ENCODE measurements at places on chromosomes 12 and 14.

- no peak for DNase-seq
Measured at GRCh38 chr12:89092297-89092696, 260.0 kb downstream of the DUSP6 start.

- no peak for DNase-seq
Measured at GRCh38 chr14:100708425-100709288, 18.0 kb upstream of the DLK1 start.

- DNase-seq = peak; percentile 50
Measured at GRCh38 chr12:132761032-132761920, at the start of gene ANKLE2. TSS of gene ANKLE2 (minus strand) at chr12:132761832. CDS start at chr12:132761798, 34 bp downstream.

DNA sequence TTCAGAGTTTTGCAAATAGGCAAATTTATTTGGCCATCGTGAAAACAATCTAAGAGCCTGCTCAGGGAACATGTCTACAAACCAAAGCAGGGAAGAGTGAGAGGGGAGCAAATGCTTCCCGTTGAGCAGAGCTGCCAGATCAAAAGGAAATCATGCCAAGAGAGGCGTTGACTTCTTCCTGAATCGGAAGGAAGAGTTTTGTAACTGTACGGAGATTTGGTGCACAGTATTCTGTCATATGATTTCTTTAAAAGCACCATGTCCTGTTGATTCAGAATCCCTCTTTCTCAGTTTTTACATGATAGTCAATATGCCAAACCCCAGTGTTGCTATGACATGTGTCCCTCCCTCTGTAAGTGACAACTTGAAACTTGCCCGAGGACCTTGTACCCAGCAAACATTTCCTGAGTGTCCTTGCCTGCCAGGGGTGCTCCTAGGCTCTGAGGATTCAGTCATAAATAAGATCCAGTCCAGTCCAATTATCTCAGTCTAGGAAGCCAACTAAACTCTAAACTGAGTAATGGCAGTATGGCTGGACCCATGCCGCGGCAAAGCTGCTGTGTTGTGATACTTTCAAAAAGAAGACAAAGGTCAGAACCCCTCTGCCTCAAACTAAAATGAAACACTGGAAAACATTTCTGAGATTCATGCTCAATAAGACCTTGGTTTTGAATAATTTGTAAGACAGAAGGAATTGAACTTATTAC lies 300.1 kb upstream of the FKBP4 start:
- no peak for DNase-seq

DNA sequence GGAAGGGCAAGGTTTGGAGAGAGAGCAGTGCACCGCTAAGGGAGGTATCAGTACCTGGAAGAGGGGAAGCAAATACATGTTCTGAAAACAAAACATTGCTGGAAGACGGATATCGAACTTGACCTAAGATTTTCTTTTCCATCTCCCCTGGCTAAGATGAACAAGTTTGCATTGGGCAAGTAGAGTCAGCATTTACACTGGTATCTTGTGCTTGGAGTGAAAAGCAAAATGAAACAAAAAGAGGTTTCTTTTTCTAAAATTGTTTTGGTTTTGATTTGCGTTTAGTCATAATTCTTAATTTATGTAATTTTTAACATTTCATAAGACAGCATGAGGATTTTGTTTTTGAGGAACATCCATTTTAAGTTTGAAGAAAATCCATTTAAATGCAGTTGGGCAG lies 881.6 kb downstream of the NRXN3 start:
- DNase-seq = no peak

DNA sequence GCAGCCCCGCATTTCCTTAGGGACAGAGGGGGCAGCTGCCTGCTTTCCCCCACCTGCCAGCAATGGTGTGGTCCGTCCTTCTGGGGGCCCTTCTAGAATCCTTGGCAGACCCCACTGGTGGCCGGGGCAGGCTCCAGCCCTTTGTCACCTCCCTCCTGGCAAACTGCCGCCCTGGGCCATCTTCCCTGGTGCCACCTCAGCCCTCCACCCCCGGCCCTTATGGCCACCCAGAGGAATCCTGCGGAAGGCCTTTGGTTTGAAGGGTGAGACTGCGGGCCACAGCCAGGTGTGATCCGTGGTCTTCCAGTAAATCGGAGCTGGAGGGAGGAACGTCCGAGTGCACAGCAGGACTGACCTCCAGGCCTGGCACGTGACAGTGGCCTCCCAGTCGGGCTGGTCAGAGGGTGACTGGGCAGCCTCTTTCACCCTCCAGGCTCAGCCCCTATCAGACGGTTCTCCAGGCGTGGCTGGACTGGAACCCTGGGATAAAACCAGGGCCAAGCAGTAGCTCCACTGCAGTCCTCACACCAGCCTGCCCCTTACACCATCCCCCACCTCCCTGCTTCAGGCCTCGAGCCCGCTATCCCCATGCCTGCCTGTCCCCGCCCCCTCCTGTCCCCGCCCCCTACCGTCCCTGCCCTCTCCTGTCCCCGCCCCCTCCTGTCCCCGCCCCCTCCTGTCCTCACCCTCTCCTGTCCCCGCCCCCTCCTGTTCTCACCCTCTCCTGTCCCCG lies 12.4 kb downstream of the FBRSL1 start:
- no peak for DNase-seq

GRCh38 chr14:75452324-75452723 lies 24.5 kb downstream of the JDP2 start:
- DNase-seq = no peak

- no peak for DNase-seq
Measured at GRCh38 chr12:83514372-83514771, 827.7 kb downstream of the TMTC2 start.

- no peak for DNase-seq
Measured at GRCh38 chr12:8822298-8822697, at the start of gene A2ML1. TSS of gene A2ML1 (plus strand) at chr12:8822621. CDS start at chr12:8822652, 31 bp downstream.

DNA sequence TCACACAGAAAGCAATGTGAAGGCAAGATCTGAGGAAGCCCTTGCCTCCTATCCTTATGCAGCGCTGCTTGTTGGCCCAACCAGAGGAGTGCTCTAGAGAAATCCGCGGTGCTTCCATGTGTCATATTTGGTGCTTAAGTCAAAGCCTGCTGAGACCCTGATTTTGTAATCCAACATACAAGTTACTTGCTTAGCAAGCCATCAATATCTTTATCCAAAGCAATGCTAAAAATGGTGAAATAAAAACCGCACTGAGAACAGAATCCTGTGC lies 250.0 kb downstream of the MED13L start:
- DNase-seq = no peak

GRCh38 chr12:52685406-52685890 lies 5.2 kb upstream of the KRT1 start:
- no peak for DNase-seq

GRCh38 chr12:76881142-76881541 lies 2.3 kb upstream of the CSRP2 start:
- DNase-seq = no peak

- DNase-seq = no peak
Measured at GRCh38 chr14:95477411-95478269, 38.8 kb downstream of the SYNE3 start.

GRCh38 chr14:65019944-65020566 lies 33.4 kb downstream of the FNTB start:
- no peak for DNase-seq

- no peak for DNase-seq
Measured at GRCh38 chr12:125125271-125125670, 60.0 kb downstream of the AACS start.

- peak; percentile 30 for DNase-seq
Measured at GRCh38 chr12:110100315-110100970, 23.7 kb upstream of the IFT81 start.

DNA sequence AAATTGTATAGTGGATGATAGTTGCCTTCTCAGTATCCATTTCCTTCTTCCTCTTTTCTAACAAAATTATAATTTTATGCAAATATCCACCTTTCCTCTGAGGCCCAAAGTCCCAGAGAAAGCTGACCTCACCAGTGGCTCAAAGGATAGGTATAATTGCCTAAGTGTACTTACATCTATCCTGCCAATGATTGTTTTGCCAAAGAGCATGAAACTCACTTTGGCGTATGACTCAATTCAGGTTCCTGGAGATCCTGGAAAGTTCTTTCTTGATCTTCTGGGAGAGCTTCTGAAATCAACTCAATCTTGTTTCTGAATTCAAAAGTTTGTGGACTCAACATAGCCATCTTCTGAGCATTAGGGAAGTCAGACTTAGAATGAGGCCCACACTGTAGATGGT lies 10.5 kb upstream of the RBM25 start:
- DNase-seq = no peak

DNA sequence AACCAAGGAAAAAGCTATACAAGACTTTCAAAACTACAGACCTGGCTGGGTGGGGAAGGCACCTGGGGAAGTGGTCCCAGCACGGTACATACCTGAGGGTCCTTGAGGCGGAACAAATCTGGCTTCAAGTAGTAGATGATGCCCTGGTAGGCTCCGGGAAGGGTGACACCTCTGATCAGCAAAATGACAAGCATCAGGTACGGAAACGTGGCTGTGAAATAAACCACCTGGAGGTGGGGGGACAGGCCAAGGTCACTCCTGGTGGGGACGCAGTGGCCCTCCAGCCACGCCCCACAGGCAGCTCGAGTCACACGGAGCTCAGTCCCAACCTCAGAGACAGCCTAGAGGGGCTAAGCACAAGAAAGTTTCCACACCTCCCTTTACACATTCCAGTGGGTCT lies 15.3 kb downstream of the SLC6A12 start:
- DNase-seq = no peak

- no peak for DNase-seq
Measured at GRCh38 chr12:84691266-84691665, 221.3 kb downstream of the SLC6A15 start.

DNA sequence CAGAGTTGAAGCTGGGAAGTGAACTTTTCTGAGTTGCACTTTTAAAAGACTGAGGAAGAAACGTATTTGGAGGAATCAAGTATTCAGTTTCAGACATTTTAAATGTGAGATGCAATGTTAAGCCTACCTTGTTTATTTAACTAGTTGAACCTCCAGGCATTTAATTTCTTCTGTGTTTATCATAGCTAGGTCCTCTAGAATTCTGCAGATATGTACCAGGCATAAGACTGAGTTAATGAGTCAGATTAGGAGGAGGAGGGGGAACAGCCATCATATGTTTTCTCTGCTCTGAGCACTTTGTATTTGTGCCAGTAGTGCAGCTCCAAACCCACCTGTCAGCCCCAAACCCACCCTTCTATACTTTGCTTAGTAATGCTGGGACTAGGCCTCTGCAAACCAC lies 16.4 kb upstream of the SAMD4A start:
- DNase-seq = no peak

GRCh38 chr14:87131879-87132278 lies 861.1 kb downstream of the GALC start:
- DNase-seq = no peak

DNA sequence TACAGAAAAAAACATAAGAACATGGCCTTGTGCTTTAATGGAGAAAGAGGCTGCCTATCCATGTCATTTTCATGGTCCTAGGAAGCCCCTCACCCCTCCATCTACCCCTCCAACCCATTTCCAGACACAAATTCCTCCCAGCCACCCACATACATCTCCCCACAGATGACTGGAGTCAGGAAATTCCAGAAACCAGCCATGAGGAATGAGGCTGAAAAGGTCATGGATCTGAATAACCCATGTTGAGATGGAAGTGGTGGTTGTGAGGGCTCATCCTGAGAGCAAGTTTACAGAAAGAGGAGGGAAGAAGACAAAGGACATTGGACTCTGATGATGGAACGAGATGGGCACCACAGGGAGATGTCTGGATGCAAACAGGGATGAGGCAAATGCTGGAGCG lies 23.9 kb upstream of the C12orf42 start:
- no peak for DNase-seq

- DNase-seq = no peak
Measured at GRCh38 chr12:14567351-14568162, at the start of gene PLBD1. TSS of gene PLBD1 (minus strand) at chr12:14567883. CDS start at chr12:14567696, 187 bp downstream.

DNA sequence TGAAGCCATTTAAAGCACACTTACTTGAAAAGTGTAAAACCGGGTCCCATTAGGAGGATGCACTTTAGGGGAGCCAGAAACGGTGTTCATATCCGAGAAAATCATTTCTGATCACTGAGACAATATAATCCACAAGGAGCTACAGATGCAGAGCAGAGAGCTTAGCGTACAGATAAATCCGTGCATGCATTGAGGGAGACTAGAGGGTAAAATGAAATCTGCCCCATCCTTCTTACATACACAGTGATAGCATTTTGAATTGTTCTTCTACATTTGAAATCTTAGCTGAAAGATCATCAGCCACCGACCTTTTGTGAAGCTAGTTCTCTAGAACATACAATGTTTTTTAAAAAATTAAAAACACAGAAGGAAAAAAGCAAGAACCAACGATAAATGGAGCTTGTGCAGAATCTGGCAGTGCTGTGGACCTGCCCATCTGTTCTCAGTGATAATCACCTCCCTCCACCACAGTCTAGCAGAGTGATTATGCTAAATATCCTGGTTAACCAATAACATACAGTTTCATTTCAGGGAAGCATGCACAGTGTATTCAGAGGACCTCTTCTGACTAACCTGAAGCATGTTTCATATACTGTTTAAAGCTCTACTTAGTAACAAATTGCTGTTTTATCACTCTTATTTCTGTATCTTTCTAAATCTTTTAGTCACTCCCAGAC lies 161.1 kb downstream of the PPFIA2 start:
- DNase-seq = no peak

- no peak for DNase-seq
Measured at GRCh38 chr14:65879248-65880009, 466.9 kb downstream of the FUT8 start.

GRCh38 chr12:124910561-124911478 lies 3.6 kb downstream of the UBC start:
- no peak for DNase-seq

GRCh38 chr12:9674226-9674590 lies 4.7 kb downstream of the CLEC2D start:
- DNase-seq = no peak

GRCh38 chr12:109389146-109389545 lies 41.4 kb downstream of the MYO1H start:
- DNase-seq = no peak

DNA sequence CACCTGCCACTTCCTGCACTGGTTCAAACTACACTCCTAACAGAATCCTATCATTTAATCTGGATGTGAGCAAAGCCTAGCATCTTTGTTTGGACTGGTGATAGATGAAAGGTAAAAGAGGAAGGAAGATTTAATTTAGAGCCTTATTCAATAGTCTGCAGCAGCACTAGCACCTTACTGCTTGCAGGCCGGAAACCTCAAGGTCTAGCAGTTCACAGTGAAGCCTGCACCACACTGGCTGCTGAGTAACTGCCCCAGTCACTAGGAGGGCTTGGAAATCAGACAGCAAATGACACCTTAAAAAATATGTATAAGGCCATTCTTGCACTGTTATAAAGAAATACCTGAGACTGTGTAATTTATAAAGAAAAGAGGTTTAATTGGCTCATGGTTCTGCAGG lies 358.0 kb downstream of the DAD1 start:
- no peak for DNase-seq

All from stimulated activated CD8-positive, alpha-beta memory T cell treated with anti-CD3 and anti-CD28 coated beads, Interleukin-4, amount 100 ng/mL, for 1 hour (primary cell).